ENCODE measurements at places on chromosomes 11 and 22.

GRCh38 chr11:132006884-132007580 lies 636.6 kb downstream of the NTM start:
- no peak for DNase-seq

- no peak for DNase-seq
These were observed 518 bp upstream of the CHRM1 start for GRCh38 chr11:62921573-62922188.

- no peak for DNase-seq
These were observed 17.1 kb downstream of the TUBGCP6 start for GRCh38 chr22:50227579-50228215.

GRCh38 chr11:6360183-6360582 lies 30.1 kb upstream of the SMPD1 start:
- DNase-seq: no peak

DNA sequence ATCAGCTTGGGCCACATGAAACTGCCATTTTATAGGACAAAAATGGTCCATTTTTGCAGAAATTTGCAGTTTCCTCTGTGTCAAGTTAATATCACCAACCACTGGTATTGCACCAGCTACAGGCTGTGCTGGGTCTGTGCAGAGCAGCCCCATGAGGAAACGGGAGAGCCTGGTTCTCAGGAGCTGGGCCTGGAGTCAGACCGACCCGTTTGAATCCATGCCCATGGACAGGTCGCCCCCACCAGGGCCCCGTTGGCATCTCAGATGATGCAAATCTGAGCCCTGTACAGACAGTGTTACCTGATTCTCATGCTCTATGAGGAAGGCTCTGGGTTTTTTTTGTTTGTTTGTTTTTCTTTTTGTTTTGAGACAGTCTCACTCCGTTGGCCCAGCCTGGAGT lies 9.8 kb upstream of the SEC14L6 start:
- no peak for DNase-seq

- no peak for DNase-seq
These were observed 213.6 kb downstream of the DYNC2H1 start for GRCh38 chr11:103322821-103323220.

DNA sequence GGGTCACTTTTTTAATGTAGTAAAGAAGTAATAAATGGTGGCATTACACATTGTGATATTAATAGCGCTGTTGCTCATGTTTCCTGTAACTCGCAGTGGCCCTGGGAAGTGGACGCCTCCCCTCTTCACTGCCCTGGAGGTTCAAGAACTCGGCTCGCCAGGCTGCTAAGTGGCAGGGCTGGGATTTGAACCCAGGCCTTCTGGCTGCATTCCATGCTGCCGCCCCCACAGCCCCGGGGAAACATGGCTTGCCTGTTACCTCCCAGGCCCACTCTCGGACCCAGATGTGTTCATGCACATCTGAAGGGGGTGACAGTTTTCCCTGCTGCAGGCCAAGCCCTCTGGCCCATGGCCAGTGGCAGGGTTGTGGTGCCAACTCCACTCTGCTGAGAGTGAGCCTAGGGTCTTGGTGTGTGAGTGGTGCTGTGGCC lies 25.0 kb upstream of the MGAT3 start:
- no peak for DNase-seq

GRCh38 chr11:119509282-119509841 lies 86.4 kb upstream of the THY1 start:
- no peak for DNase-seq

All from NCI-H524 treated with DMSO at 0.1 percent for 48 hours (cell line).